ENCODE measurements at places on chromosomes 5 and 9.

DNA sequence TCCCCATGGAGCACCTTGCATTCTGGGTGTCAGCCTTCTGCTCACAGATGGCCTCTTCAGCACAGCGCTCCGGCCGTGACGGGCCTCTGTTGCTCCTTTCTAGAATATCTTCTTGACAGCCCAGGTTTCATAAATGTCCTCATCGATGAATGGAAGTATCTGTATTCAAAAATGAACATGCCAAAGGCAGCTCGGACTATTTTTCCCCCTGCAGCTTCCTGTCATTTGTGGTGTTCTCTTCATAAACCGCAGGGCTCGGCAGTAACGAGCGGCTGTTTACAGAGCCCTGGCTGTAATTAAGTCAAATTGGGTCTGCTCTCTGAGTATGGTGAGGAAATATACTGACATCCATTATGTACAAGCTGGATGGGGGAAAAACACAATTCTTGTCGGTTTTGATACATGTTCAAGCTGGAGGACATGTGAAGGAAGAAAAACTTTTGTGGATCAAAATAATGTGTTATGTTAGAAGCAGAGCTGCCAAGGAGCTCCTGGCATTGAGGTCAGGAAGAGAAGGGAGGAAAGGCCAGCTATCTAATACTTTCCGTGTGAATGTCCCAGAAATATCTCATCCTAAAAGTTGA is 154.1 kb upstream of the CD180 start:
- no peak for DNase-seq

GRCh38 chr5:142969624-142970439 is 199.7 kb downstream of the ARHGAP26 start:
- no peak for DNase-seq

GRCh38 chr5:54095969-54096368 is 214.4 kb downstream of the ARL15 start:
- no peak for DNase-seq

DNA sequence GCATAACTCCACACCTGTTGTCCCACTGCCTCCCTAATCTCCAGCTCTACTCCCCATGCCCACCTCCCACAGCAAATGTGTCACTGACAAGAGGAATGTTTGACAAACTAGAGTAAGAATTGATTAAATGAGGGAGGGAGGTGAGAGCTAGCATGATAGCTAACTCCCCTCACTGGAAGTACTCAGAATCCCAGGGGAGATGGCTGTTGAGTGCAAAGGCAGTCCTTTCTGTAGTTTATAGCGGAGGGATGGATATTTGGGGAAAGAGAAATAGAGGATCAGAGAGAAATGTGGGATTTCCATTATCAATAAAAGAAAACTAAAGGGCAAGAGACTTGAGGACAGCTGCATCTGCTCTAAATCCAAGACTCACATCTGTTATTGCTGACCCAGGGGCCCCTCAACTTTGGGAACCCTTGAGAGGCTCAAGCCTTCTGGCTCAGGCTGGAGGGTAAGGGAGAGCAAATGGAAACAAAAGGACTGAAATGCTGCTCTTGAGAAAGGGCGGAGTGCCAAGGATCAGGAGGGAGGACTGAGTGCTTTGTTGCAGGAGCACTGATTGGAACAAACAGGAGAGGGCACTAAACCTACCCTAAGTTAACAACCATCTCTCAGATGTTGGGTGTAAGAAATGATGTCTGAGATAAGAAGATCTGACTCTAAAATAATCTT is 372.1 kb downstream of the NTRK2 start:
- DNase-seq: no peak

GRCh38 chr5:72066705-72067107 is 40.6 kb upstream of the MAP1B start:
- no peak for DNase-seq

GRCh38 chr9:134390537-134390936 is 64.3 kb downstream of the RXRA start:
- no peak for DNase-seq

- DNase-seq: no peak
Observed at GRCh38 chr9:4117835-4118610, 181.8 kb downstream of the GLIS3 start.

DNA sequence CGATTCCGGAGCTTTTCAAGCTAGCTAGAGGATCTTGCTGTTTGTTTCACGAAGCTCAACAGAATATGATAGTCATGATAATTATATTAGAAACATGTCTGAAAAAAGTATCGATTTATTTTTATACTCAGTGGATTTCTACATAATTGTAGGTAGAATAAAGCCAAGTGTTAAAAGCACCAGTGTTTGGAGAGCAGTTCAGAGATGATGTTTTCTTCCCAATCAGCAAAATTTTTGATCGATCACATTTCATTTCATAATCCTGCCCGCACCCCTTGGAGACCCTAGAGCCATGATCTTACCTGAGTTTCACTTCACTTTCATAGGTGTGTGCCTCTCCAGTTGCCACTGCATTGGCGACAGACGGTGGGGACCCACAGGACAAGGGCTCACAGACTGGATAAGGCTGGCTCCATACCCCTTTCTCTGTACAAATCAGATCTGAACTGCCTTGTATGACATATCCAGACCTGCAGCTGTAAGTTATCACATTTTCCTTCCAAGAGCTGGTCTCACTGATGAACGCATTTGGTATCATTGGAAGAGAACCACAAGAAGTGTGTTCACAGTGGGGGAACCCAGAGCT is 68.3 kb upstream of the TXNDC8 start:
- no peak for DNase-seq

DNA sequence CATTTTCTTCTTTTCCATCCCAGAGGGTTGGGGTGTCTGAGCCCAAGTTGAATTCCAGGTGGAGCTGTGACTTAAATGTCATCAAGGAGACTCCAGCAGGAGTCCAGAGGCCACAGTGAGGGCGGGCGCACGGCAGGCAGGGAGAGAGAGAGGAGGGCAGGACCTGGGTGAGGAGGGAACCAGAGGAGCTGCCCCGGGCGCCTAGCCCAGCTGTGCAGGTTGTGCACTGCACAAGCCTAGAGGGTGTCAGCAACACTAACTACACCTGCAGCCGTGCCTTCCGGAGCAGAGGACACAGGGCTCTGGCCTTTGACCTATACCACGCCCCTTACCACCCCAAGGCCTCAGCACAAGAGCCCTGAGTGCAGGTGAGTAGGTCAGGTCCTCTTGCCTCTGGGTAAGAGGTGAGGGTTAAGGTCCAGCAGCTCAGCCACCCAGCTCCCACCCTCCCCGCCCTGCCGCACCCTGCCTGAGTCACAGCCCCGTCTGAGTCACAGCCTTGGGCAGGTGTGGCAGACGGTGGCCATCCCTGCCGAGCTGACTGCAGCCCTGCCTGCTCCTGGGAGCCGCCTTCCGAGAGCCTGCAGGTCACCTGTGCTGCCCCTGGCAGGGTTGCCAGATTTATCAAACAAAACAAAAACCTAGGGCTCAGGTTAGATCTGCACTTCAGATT is 6.4 kb upstream of the AGPAT2 start:
- no peak for DNase-seq

DNA sequence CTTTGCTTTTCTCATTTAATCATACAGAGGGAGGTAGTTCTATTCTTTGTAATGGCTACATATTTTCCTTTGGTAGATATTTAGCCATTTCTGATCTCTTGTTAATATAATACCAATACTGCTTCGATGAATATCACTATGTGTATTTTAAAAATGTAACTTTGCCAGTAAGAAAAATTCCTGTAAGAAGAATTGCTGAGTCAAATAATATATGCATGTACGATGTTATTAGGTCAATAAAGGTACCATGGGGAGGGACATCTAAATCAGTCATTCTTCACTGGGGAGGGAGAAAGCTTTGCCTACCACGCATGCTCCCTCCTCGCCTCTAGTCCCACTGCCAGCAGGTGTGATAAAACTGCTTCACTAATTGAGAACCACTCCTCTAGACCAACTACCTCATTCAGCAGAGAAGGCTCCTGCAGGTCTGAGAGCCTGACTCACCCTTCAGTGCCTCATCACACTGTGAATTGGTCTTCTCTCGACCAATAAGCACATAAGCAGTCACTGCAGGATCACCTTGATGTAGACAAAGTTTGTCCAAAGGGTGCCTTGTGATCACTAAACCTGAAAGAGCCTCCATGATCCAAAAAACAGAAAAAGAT is 56.1 kb upstream of the TBCA start:
- DNase-seq: no peak

- DNase-seq: no peak
Observed at GRCh38 chr9:117403403-117403811, 11.4 kb downstream of the ASTN2 start.

- no peak for DNase-seq
Observed at GRCh38 chr5:65171645-65172044, 310.1 kb downstream of the ADAMTS6 start.

DNA sequence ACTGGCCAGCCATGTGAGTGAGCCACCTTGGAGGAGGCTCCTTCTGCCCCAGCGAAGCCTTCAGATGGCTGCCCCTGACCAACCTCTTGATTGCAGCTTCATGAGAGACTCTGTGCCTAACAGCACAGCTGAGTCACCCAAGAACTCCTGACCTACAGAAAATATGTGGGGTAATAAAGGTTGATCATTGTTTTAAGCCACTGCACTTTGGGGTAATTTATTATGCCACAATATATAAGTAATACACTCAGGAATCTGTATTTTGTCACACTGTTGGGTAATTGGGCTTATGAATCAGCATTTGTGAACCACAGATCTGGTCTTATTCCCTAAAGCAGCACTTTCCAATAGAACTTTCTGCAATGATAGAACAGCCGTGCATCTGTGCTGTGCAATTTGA is 24.4 kb upstream of the VDAC1 start:
- DNase-seq: no peak

DNA sequence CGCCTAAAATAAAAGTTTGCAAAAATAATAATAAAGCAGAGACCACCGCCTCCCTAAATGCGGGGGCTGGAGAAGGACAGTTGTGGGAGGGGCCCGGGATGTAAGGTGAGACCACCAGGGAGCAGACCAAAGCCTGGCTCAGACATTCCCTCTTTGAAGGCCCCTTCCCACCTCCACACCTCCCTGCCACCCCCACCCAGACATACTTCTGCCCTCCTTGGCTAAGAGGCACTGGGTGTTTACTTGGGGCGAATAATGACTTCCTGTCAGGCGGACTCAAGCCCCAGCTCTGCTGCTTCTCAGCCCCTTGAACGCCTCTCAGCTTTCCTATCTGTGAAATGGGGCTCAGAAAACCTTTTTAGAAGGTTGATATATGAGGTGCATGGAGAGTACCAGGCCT is 58.8 kb upstream of the GGTA1 start:
- no peak for DNase-seq

DNA sequence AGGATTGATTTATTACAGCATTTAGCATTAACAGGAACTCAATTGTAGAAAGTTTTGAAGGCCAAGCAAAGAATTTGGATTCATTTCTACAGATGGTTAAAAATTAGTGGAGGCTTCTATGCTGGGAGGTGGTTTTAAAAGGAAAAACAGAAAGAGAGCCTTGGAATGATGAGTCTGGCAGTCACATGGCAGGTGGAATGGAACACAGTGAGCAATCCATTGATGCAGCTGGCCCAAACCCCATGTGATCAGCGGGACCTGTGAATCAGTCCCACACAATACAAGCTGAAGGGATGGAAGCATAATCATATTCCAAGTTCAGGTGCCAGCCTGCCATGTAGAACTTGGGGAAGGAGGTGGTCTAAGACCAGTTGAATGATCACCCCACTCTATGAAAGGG is 147.9 kb downstream of the PIP5K1B start:
- DNase-seq: no peak

DNA sequence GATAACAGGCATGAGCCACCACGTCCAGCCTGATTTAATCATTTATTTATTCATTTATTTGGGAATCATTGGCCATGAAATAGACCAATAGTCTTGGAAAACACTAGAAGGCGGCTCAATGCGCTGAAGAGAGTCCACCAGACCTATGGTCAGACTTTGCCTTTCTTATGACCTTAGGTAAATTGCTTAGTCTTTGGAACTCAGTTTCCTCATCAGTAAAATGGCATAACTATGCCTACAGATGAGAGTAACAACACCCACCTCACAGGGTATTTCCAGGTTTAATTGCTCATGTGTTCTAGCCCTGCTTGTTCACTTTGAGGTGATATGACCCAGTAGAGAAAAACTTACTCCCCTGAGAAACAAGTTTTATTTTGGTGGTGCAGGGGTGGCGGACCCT is 38.2 kb upstream of the CPEB4 start:
- DNase-seq: no peak

DNA sequence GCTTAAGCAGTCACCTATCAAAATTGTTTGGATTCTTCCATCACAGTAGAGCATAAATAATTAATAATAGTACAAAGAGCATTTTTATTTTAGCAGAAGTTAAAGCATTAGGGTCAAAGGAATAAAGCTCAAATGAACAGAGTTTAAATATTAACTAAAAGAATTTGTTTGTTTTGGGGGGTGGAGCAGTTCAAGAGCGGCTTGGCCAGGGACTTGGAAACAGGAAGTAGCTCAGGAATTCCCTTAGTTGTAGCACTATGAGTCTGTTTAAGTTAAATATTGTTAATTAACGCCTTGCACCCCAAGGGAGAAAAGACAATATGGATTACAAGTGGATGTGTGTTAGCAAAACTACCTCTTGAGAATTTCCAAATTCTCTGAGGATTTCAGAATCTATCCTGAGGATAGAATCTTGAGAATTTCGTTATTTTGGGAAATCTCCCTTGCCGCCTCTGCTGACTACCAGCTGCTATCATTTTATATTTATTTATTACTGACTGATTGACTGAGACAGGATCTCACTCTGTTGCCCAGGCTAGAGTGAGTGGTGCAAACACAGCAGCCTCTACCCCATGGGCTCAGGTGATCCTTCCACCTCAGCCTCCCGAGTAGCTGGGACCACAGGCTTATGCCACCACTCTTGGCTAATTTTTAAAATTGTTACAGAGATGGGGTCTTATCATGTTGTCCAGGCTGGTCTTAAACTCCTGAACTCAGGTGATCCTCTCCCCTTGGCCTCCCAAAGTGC is 96.7 kb upstream of the CHD1 start:
- DNase-seq: no peak

- no peak for DNase-seq
Observed at GRCh38 chr9:137316012-137316981, 14.2 kb upstream of the NRARP start.

- DNase-seq: no peak
Observed at GRCh38 chr5:17666726-17667235, 32.5 kb downstream of the TAF11L14 start.

DNA sequence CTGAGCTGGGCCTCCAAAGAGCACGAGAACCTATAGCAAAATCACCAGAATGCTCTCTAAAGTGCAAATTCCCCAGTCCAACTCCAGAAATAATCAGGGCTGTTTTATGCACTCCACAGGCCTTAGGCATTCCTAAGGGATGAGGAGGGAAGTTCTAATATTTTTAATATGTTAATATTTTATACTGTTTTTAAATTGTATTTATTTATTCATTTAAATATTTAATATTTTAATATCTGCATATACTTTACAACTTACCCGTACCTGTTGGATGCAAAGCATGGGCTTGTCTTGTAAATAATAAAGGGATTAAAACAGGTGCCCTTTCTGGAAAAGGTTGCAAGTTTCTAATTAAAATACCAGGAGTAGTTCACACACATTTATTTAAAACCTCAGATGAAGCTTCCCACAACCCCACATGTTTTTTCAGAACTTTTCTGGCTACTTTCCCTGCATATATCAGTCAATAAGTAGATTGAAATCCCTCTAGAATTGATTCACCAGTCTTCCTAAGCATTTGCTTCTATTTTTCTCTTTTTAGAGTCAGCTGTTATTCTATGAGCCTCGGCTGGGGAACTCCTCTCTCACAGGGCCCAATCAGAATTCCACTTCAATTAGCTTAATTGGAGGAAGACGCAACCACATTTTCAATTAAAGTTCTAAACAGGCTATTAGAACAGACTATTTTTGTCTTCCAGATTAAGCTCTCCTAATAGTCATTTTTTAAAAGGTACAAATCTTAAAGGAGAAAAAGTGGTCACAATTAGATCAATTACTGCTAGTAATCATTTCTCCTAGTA is 140.8 kb downstream of the CDH6 start:
- no peak for DNase-seq

GRCh38 chr5:169740435-169740834 is 103.4 kb downstream of the DOCK2 start:
- DNase-seq: no peak
